Breast epithelium (tissue), 4 donors: ENCODE measurements at places on chromosomes 6 and 20.

GRCh38 chr6:126880964-126881363 is 237.5 kb upstream of the RSPO3 start:
- no peak for DNase-seq

- no peak for DNase-seq
Observed at GRCh38 chr6:57013521-57013926, 33.0 kb upstream of the KIAA1586 start.

GRCh38 chr6:25279748-25280343 is 672 bp downstream of the CARMIL1 start:
- no peak for DNase-seq

DNA sequence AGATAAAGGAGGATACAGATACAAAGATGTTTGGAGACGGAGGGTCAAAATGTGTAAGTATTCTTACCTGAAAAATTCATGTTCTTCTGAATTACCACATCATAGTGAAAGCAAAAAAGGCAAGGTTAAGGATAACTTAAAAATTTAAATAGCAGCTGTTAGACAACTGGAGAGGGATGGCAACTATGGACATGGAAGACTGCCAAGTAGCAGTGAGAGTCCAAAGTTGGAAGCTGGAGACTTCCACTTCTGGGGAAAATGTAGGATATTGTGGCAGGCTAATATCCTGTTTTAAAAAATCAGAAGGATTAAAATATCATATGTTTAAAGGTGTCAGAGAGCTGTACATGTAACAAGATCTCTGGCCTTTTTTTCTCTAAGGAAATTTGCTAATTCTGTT is 29.8 kb downstream of the SYCP2 start:
- no peak for DNase-seq

GRCh38 chr20:47355489-47356219 is 845 bp downstream of the ZMYND8 start:
- no peak for DNase-seq

GRCh38 chr6:84249724-84250123 is 22.3 kb upstream of the CEP162 start:
- no peak for DNase-seq

DNA sequence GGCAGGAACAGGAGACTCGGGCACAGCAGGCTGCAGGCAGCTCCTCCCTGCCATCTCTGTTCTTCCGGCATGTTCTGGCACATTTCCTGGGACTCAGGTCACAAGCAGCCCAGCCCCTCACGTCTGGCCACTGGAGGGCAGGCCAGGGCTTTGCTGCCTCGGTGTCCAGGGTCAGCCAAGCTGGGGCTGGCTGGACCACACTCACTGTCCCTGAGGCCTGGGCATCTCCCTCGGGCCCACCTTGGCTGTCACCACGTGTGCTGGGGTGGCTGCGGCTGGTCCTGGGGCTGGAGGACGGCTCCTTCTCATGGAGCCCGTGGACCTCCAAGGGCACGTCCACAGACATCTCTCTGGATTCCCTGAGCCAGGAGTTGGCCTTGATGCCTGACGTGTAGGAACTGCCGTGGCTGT is 18.5 kb downstream of the FRMD1 start:
- DNase-seq = peak; percentile 27

DNA sequence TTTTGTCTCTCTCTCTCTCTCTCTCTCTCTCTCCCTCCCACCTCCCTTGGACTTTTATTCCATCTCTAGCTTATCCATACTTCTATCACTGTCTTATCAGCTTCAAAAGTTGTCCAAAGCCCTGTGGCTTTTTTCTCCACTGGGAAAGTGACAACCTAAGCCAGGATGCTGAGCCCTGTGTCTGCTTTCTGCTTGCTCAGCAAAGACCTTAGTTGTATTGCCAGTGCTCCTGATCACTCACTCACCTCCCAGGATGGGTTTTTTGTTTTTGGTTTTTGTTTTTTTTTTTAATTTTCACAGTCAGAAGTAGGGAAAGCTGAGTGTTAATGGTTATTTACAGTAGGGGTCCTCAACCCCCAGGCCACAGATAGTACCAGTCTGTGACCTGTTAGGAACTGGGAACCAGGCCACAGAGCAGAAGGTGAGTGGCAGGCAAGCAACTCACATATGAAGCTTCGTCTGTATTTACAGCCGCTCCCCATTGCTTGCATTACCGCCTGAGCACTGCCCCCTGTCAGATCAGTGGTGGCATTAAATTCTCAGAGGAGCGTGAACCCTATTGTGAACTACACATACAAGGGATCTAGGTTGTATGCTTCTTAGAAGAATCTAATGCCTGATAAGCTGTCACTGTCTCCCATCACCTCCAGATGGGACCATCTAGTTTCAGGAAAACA is 125.0 kb upstream of the ID4 start:
- no peak for DNase-seq

DNA sequence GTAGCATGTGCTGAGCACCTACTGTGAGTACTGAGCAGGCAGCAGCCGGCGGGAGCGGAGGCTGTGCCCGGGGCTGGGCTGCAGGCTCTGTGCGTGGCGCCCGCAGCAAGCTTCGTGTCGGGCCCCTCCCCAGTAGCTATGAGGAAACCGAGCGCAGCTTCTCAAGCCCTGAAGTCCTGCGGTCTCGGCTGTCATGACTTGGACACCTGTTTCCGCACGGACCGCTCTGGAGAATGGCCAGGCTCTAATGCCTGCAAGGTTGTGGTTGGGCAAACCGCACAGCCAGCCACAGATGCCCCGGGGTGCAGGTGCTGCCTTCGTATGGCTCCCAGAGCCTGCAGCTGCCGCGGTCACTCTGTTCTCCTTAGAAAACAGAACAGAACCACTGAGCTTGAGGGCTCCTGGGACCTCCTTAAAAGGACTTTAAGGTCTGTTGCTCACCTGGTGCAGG is 33.7 kb downstream of the PYGB start:
- DNase-seq = peak; percentile 37

- DNase-seq = no peak
Observed at GRCh38 chr6:35833536-35833935, 28.4 kb downstream of the LHFPL5 start.

DNA sequence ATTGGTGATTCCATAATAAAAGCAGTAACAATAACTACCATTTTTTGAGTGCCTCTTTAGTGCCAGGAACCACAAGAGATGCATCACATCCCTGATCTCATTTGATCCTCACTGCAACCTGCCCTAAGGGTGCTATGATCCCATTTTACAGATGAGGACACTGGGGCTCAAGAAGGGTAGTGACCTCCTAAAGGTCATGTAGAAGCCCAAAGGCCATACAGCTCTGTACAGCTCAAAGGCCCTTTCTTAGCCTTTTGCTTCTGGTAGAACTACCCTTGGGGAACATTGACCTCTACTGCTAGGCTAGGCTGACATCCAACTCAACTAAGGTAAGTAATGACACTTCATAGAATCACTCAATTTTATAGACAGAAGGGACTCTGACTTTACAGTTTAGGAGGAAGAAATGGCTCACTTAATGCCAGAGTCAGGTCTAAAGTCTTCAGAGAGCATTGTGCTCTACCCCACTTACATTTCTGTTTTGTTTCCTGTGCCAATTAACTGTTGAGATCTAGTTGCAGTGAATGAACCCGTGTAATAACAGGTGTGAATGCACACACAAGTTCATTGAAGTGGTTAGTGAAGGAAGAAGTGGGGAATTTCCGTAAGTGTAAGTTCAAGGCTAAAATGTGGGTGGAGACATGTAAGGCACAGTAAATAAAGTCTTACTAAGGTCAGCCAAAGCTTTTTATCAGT is 10.7 kb downstream of the SLC9A8 start:
- no peak for DNase-seq

- DNase-seq = peak; percentile 72
Observed at GRCh38 chr20:57657535-57658446, 37.6 kb upstream of the ZBP1 start.

DNA sequence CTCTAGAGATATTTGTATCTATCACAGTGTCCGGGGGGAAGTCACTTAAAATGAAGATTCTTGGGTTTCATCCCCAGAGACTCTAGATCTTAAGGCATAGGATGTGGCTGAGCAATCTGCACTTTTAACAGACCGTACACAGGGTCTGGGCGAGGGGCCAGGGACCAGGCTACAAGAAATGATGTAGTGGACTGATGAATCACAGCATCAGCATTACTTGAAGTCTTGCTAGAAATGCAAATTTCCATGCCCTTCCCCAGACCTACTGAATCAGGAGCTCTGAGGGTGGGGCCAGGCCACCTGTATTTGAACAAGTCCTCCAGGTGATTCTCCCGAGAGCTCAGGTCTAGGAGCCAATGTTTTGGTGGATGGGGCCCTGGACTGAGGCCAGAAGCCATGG is 168.4 kb downstream of the DOK5 start:
- DNase-seq = no peak

GRCh38 chr20:40688129-40689099 is 622 bp downstream of the MAFB start:
- DNase-seq = no peak

DNA sequence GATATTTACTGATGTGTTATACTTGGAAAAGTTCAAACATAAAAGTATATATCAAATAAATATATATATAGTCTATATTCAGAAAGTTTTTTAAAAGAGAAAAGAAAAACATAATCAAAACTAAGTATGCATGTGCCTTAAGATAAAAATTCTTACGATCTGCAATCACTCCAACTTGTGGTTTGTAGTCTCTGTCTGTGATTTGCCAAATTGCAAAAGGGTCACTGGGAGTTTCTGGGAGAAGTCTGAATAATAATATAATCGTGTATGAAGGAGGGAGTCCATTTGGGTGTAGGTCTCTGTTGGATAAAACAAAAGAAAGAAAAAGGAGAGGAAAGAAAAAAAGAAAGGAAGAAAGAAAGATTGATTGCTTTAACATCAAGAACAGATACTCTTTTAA is 92.4 kb downstream of the COL12A1 start:
- DNase-seq = no peak

- DNase-seq = no peak
Observed at GRCh38 chr6:92779746-92780145, 639.6 kb downstream of the EPHA7 start.

DNA sequence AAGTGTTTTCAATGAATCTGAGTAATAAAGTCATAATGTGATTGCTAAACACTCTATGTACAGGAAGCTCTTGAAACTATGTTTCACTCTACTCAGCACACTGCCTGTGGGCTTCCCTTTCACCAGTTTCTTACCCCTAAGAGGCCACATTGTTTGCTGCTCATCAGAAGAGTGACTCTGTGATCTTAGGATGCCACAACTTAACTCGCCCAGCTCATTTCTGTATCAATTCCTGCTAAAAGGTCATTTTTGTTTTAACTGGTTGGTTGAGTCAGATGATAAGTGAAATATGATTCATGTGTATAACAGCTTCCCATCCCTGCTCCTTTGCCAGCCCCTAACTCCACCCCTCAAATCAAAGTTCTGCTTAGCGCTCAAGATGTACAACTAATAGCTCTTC is 9.8 kb upstream of the NDUFAF4 start:
- no peak for DNase-seq

DNA sequence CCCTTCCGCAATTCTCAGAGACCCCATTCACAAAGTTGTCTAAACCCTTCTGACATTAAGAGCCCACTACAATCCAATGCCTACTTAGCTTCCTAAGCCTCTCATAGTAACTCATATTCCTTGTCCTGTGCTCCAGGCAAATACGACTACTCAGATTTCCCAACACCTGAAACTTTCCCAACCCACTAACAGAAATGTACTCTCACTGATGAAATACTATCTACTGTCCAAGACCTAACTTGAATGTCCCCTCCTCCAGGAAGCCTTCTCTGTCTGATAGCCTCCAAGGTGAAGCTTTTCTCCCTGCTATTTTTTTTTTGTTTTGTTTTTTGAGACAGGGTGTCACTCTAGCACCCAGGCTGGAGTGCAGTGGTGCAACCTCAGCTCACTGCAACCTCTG is 30.4 kb downstream of the GPLD1 start:
- DNase-seq = no peak

DNA sequence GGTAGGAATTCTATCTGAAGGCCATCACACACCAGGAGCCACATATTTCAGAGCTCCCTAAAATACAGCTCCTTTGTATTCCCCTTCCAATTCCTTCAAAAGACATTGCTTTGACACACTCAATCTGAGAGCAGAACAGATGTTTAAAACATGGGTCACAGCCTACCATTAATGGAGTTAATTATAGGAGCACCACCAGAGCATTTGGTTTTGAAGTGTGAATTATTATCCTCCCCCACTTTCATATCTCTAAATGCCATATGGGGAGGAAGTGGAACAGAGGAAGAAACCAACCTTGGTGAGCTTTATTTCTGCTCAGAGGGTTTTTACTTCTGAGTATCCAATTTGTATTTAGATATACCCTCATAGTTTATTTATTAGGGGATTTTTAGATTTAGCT is 50.7 kb upstream of the TNFRSF21 start:
- no peak for DNase-seq

DNA sequence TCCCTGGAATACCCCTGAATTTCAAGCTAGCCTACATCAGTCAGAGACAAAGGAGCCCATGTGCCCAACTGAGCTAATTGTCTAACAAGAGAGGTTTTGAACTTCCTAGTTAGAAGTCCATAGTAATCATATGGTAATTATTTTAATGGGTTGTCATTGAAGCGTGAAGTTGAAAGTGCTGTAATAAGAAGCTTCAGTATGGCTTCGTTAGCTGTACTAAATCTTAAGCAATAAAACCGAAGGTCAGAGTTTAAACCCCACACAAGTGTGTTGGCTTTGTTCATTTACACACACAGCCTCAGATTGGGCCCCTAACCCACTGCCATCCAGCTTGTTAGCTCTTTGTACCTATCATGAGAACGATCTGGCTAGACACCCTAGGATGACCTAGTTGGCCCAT is 195.6 kb upstream of the RIN2 start:
- no peak for DNase-seq

DNA sequence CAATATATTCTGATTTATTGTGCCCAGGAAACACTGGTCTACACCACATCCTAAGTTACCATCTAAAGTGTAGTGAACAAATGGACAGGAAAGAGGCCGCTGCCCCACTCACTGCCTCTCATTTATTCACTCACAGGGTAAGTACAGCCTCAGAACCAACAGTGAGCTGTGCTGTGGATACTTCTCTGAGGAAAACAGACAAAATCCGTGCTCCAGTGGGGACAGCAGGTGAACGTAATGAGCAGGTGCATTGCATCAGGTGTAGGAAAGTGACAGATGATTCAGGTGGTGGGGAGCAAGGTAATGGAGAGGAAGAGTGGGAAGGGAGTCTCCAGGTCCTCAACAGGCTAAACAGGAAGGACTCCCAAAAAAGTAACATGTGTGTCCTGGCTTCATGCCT is 8.4 kb upstream of the ULBP2 start:
- DNase-seq = no peak

DNA sequence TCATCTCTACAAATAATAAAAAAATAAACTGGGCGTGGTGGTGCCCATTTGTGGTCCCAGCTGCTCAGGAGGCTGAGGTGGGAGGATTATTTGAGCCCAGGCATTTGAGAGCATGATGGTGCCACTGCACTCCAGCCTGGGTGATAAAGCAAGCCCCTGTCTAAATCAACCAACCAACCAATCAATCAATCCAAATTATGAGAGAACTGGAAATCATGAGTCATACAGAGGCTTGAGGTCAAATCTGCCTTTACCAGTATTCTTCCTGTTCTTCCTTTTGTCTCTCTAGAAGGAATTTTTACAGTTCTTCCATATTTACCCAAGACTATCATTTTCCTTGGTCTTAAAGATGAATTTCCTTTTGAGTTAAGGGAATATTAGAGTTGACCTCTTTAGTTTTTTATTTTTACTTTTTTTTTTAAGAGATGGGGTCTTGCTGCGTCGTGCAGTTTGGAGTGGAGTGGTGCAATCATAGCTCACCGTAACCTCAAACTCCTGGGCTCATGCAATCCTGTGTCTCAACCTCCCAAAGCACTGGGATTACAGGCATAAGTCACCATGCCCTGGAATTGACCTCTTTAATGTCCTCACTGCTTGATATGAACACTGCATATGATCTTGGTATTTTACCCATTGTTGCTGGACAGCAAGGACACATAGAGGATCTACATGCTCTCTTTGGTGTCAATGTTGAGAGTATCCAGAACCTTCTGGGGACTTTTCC is 44.1 kb upstream of the TXNDC5 start:
- DNase-seq = no peak
